ENCODE measurements at places on chromosomes 6 and 20.

DNA sequence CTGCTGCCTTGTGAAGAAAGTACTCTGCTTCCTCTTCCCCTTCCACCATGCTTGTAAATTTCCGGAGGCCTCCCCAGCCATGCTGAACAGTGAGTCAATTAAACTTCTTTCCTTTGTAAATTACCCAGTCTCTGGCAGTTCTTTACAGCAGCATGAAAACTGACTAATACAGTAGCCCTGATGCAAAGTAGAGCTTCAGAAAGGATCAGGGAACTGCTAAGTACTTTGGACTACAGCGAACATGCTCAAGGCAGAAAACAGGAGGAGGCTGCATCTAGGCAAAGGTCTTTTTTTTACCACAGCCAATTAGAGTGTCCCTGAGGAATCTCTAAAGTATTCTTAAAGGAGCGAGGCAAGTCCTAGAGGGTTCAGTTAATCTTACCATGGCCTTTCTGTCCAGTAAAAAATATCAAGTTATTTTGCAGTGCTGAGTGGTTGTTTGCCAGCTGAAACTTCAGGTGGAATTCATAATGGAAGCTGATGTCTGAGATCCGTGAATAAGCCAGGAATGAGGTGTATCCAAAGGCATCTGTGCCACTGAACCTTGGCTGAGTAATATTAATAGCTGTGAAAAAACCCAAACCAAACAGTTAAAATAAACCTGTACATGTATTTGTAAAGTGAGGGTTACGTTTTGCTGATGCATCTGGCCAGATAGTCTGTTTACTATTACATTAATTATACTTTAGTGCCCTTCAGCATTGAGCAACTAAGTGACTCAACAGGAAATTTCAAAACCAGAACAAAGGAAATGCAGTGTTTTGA lies 170.4 kb downstream of the PHF3 start:
- peak; percentile 51 for DNase-seq

DNA sequence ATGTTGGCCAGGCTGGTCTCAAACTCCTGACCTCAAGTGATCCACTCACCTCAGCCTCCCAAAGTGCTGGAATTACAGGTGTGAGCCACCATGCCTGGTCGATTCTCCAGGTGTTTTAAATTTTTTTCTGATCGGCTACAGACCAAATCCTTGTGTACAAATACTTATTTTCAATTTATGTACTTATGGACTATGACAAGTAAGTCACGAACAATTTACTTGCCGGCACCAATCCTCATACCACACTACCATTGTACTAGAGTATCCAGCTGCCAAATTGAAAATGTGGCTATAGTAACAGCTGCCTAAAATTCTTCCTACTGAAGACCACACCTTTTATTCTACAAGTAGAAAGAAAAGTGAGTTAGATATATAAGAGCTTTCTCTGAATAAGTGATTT lies 26.9 kb downstream of the LIN28B start:
- no peak for DNase-seq

- peak; percentile 72 for DNase-seq
Observed at GRCh38 chr20:31833130-31833930, 12.1 kb downstream of the FOXS1 start.

DNA sequence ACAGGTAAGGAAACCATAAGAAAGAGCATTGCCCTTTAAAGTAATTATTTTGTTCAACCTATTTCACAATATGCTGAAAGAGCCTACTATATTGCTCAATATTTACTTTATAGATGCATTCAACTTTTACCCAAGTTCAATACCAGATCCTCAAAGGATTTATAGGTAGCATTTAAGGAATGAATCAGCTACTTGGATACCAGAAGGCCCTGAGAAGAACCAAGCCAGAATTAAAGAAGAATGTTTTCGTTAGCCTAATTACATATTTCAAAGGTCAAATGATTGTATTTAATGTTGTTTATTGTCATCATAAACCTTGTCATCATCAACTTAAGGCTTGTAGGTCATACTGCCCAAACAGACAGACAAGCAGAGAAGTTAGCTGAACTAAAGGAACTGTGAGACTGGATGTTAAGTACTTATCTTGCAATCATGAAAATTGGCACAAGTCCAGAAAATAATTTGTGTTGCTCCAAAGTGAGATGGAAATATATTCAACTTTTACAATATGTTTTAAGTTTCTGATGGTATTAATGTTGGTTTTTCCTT lies 636.7 kb downstream of the RFPL4B start:
- no peak for DNase-seq

DNA sequence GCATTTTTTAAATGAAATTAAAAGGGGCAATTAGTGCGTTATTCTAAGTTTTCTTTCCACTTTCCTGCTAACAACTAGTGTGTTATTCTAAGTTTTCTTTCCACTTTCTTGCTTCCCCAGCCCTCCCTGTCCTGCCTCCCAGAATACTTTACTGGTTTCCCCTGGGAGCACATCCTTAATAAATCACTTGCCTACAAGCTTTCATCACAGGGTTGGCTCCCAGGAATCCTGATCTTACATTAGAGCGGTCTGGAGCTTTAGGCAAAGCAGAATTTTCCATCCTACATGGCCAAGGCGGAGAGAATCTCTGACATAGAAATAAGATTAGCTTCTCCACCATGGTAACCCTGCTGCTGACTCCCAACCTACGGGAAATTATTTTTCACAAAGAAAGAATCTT lies 150.4 kb downstream of the BFSP1 start:
- DNase-seq = no peak

- no peak for DNase-seq
Observed at GRCh38 chr20:22810030-22810429, 225.1 kb upstream of the SSTR4 start.

GRCh38 chr20:6993011-6993410 lies 225.5 kb downstream of the BMP2 start:
- no peak for DNase-seq

DNA sequence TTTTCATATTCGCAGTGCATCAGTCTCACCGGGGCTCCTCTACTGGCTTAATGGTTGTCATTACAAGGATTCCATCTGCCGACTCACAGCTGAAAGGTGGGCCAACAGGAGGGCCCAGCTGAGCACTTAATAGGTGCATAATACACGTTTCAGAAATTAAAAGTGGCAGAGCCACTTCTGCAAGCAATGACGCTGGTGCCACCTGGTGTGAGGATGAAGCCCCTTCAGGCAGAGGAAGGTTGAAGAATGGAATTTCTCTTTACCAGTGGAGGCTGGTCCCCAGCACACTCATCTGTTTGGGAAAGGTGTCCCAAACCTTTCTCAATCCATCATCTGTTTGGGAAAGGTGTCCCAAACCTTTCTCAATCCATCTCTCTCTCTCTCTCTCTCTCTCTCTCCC lies 8.2 kb upstream of the STMND1 start:
- DNase-seq = no peak

DNA sequence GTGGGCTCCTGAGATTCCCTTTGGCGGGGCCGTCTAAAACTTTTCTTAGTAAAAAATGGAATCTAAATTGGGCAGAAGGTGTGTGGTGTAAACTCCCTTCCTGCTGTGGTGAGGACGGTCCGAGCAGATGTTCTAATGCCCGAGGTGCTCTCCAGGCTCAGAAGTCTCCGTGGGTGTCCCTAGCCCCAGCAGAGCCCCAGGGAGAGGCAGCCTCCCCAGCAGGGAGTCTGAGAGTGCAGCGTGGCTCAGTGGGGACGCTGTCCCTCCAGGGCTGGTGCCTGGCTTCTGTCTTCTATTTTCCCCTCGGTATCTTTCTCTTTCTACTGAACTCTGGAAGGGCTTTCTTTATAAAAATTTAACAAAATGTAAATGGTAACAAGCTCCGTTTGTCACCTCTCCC lies 208.2 kb downstream of the SMOC2 start:
- no peak for DNase-seq

GRCh38 chr20:47843886-47844567 lies 58.7 kb upstream of the SULF2 start:
- DNase-seq = no peak

GRCh38 chr20:63475209-63475608 lies 2.8 kb upstream of the KCNQ2 start:
- peak; percentile 71 for DNase-seq

Measured in GM03348 (cell line).